ENCODE measurements at places on chromosomes 12 and 14. TPM values are rescaled to one million over a fixed set of nuclear protein-coding genes. Genes with fewer than 3 reads are reported as not detected.

DNA sequence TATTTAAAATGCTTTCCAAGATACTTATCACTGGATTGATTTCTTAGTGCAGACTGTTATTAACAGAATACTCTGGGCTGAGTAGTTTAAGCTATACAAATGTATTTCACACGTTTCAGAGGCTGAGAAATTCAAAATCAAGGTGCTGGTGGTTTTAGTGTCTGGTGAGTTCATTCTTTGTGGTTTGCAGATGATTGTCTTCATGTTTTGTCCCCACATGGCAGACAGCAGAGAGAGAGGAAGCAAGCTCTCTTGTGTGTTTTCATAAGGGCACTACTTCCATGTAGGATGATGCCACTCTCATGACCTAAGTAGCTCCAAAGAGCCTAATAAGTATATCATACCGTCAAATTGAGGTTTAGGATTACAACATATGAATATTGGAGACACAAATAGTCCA, 1348.9 kb upstream of the FLRT2 start:
- DNase-seq = no peak

- no peak for DNase-seq
These were observed 954.9 kb downstream of the DIO2 start for GRCh38 chr14:79256380-79256779.

GRCh38 chr12:58615576-58615975, 304.7 kb downstream of the LRIG3 start:
- no peak for DNase-seq

DNA sequence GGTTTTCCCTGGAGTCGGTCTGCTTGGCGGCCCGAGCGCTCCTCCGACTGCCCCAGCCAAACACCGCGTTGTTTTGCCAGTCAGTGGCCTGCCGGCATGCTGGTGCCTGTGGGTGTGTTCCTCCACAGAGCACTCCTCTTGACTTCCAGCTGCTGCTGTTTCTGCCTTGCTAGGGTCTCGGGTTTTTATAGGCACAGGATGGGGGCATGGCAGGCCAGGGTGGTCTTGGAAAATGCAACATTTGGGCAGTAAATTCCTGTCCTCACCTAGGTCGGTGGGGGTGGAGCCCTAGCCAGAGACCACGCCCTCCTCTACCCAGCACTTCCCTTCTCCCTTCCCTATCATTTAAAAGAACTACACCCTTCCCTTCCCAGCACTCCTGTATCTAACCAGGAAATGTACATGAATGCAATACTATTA, 34.7 kb upstream of the VASH1 start:
- DNase-seq = no peak

Gene HOXC13
- not detected for total RNA-seq

GRCh38 chr14:67360470-67361206, 510 bp downstream of the EIF2S1 start:
- DNase-seq = no peak

Gene SLC24A4
- total RNA-seq = not detected

- DNase-seq = no peak
These were observed 1.6 kb downstream of the TRAFD1 start for GRCh38 chr12:112126911-112127310.

Gene ZNF10
- total RNA-seq = 7.0 TPM

- DNase-seq = no peak
These were observed 11.6 kb downstream of the POMT2 start for GRCh38 chr14:77309131-77309530.

GRCh38 chr14:75081660-75082229, 12.3 kb downstream of the ZC2HC1C start:
- DNase-seq = no peak

GRCh38 chr12:95733141-95733825, 57.3 kb downstream of the NTN4 start:
- DNase-seq = no peak

Data from cardiac muscle cell (in vitro differentiated cells and primary cell).